ENCODE measurements at places on chromosomes 2 and 18.

GRCh38 chr2:157179324-157180105 is 78.0 kb upstream of the GALNT5 start:
- DNase-seq = no peak

GRCh38 chr18:22698711-22699110 is 234.4 kb upstream of the RBBP8 start:
- DNase-seq = no peak

- no peak for DNase-seq
These were observed 34.0 kb upstream of the OTOS start for GRCh38 chr2:240174496-240174895.

GRCh38 chr2:2233171-2233826 is 97.8 kb downstream of the MYT1L start:
- no peak for DNase-seq

GRCh38 chr2:44184106-44184505 is 15.4 kb downstream of the PPM1B start:
- DNase-seq = no peak

DNA sequence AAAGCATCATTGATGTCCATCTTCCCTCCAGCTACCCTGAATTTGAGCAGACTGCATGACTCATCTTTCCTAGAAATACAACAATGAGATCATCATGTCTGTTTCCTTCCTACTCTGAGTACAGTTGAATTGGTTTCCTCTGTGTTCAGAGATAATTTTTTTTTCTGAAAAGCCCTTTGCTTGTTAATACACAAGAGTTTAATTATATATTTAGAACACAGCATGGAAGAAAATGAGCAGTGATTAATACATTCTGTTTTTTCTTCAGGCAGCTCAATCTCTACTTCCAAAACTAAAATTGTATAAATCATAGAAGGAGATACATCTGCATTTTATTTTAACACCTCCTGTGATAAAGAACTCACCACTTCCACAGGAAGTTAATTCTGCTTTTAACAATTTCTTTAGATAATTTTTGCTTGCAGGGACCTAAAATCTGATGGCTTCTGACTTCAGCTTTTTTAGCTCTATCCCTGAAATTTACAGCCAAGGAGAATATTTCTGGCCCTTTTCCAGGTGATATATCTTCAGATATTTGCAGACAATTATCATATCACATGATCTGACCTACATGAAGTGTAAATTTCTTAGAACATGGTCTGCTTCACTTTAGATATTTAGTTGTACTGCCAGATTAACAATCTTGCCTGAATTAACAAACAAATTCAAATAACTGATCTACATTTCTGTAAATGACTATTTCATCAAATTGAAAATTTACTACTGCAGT is 249.0 kb downstream of the TRIB2 start:
- no peak for DNase-seq

- DNase-seq = no peak
These were observed 127.5 kb upstream of the CTAGE1 start for GRCh38 chr18:22545066-22545760.

DNA sequence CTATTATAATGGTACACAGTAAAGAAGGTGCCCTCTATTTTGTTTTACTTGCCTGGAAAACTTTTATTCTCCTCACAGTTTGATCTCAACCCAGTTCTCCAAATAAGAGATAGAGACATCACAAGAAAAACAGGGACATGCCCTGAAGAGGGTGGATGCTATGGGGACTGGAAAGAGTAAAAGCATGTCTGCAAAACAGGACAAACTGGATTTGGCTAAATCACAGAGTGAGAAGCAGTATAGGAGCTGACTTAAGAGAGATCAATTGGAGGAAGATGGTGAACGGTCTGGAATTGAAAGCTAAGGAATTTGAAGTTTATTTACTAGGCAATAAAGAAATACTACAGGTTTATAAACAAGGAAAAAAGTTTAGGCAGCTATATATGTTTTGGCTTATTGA is 33.0 kb downstream of the SP140L start:
- DNase-seq = no peak

- DNase-seq = no peak
These were observed 199.2 kb downstream of the PTPRM start for GRCh38 chr18:7766346-7766745.

Data from activated CD8-positive, alpha-beta memory T cell treated with anti-CD3 and anti-CD28 coated beads for 4 hours (primary cell).